AG09319 (cell line): ENCODE measurements at places on chromosomes 4 and X.

DNA sequence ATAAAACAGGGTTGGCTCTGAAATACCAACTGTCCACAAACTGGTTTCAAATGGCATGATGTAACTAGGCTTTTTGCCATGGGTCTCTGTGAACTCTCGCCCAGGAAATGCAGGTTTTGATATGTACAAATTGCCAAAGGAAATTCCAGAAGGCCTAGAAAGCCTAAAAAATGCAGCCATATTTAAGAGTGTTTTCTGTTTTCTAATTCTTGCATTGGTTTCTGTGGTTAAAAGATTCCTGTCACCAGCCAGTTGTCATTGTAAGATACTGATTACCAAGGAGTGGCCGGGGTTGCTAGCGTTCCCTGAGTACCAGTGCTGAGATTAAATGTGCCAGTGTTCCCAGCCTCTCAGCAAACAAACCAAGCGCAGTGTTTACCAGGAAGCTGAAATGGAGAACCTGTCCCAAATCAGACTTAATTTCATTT, 53.9 kb upstream of the SORBS2 start:
- DNase-seq = no peak

- no peak for DNase-seq
Measured at GRCh38 chrX:133007458-133007857, 49.0 kb upstream of the HS6ST2 start.

GRCh38 chr4:52081216-52081615, 30.1 kb downstream of the SPATA18 start:
- DNase-seq = no peak

DNA sequence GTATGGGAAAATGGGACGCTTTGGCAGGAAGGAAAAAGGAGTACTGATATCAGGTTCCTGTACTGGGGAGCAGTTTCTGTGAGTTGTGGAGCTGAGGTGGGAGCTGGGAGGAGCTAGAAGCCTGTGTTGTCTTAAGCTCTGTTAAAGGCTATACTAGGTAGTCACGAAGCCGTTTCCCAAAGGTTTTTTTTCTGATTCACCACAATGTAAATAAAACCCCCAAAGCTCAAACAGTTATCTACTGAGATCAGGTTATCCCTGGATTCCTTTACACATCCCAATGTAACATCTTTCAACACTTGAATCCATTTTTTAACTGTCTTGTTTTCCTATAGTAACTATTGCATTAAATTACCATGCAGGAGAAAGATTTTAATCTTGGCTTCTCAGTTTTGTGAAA, 297.4 kb upstream of the SFRP2 start:
- DNase-seq = no peak

GRCh38 chr4:138678985-138679746, 336.4 kb upstream of the NOCT start:
- DNase-seq = no peak

DNA sequence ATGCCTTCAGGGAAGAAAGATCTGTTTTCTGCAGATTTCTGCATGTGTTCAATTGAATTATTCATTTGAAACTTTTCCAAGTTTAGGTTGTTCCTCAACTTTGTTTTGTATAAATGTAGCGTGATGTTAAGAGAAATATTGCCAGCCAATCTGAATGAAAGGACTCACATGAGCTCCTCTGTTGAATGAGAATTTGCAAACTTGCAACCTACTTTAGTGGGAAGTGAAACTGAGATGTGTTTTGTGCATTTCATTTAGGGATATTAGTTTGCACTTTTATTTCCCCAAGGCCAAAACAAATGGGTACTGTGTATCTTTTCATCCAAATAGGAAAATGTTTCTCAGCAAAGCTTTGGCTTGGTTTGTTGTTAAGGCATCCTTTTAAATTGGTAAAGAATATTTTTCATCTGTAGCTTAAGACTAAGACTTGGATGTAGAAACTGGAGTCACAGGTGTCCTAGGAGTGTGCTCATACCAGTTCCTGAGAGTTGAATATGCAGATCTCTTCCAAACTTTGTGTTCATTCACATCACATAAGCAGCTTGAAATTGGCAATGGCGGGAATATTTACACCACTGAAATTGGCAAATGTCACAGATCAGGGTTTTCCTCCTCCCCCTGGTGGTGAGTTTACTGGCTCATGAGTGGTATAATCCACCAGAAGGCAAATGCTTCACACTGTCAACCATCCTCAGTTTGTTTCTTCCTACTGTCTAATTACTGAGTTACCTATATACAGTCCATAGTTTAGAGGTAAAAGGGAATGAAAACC, 193.6 kb upstream of the BANK1 start:
- DNase-seq = no peak

DNA sequence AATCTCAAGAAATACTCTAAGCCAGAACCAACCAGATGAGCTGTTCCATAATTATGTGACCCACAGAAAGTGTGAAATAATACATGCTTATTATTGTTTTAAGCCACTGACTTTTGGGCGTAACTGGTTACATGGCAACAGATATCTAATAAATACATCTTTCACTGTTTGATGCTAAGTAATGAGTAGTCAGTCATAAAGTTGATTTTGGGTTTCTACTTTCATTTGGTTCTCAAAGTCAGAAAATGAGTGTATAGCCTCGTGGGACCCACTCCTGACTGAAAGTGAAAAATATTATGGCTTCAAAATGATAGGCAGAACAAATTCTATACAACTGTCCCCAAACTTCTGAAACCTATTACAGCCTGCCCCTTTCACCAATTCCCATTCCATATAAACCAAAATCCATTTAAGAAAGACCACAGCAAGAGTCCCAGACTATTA, 88.0 kb upstream of the CBR4 start:
- DNase-seq = no peak

DNA sequence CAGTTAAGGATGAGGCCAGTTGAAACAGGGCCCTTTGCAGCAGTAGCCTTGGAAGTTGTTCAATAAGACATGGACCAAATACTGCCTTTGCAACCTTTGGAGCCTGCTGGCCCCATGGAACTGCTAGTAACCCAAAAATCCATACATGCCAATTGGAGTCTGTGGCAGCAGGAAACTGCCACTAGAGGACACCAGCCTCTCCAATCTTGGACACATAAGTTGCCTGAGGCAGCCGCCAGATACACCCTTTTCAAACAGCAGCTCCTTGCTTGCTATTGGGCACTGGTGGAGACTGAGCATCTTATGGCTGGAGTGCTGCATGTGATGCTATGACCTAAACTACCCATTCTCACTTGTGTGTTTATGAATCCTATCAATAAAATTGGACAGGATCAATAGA, 14.8 kb upstream of the LAP3 start:
- no peak for DNase-seq

GRCh38 chrX:72139538-72139937, 7.8 kb upstream of the RTL5 start:
- DNase-seq = no peak

GRCh38 chr4:64960516-64960915, 551.3 kb upstream of the TECRL start:
- no peak for DNase-seq

GRCh38 chr4:71685975-71686374, 97.9 kb downstream of the GC start:
- no peak for DNase-seq

DNA sequence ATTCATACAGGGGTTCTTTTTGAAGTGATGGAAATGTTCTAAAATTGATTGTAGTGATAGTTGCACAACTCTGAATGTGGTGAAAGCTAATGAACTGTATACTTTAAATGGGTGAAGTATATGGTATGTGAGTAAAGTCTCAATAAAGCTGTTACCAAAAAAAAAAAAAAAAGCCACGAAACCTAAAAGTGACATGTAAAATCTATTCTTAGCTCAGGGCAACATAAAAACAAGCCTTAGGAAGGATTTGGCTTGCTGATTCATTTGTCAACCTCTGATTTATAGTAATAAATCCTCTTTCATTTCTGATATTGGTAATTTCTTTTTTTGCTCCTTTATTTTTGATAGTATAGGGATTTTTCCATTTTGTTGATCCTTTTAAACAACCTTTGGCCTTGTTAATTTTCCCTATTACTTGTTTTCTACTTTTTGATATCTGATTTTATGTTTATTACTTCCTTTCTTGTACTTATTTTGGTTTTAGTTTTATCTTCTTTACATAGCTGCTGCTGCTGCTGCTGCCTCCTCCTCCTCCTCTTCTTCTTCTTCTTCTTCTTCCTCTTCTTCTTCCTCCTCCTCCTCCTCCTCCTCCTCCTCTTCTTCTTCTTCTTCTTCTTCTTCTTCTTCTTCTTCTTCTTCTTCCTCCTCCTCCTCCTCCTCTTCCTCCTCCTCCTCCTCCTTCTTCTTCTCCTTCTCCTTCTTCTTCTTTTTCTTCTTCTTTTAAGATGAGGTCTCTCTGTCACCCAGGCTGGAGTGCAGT, 79.4 kb downstream of the ADGRG4 start:
- no peak for DNase-seq

GRCh38 chr4:124415146-124415545, 297.4 kb downstream of the ANKRD50 start:
- DNase-seq = no peak

GRCh38 chr4:159719531-159719930, 616.7 kb downstream of the RAPGEF2 start:
- DNase-seq = no peak

DNA sequence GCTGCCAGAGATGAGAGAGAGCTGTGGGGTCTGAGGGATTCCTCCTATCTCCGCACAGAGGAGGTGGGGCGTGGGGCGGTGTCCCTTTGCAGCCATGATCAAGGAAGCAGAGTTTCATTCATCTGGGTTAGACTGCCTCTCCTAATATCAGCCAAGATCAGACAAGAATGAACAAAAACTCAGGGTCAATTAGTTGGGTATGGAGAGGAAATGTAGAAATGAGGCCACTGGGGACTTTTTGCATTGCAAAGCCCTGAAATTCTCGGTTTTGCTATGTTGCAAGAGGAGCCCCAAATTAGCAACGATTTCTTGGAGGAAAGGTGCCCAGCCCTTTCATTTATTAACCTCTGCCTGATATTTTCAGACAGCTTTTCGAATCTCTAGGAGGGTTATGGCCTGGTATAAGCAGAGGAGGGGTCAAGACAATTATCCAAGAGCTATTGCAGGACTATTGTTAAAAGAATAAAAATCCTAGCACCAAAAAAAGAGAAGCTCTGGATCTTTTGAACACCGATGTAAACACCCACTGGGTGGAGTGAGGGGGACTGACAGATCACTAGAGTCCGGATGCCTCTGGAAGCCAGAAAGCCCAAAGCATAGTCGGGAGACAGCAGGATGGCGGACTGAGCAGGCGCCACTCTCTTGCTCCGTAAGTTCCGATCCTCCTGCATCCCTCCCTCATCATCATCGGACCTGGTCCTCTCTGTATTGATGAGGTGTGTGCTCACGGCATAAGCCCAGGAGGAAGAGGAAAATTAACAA, 34.4 kb upstream of the ACSL1 start:
- DNase-seq = no peak

GRCh38 chrX:125394449-125394848, 74.8 kb downstream of the TEX13C start:
- DNase-seq = no peak

DNA sequence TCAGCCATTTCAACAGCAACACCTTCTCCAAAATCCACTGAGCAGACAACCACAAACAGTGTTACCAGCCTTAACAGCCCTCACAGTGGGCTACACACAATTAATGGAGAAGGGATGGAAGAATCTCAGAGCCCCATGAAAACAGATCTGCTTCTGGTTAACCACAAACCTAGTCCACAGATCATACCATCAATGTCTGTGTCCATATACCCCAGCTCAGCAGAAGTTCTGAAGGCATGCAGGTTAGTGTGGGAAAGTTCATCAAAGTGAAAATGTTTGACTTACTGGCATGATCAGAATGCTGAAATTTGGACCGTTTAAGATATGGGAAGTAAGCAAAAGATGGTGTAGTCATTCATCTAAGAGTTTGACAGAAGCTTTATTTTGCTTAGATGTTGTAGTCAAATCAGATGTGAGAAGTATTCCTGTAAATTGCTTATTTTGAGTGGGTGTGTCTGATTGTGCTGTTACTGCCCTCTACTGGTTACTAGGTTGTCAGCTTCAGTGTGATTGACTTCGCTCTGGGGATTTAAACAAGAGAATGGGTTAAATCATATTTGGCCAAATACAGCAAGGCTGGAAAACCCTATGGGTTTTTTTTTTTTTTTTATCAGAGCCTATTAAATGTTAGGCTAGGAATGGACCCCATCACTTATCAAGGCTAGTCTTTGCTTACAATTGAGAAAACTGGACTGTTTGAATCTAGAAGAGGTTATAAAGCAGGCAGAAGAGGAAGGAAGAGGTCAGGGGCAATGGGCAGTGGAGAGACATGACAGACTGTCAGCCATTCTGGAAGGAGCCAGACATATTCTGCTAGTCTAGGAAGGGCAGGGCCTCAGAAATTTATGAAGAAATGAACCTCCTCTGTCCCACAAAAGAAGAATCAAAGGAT, 130.3 kb downstream of the DIPK2B start:
- DNase-seq = peak; percentile 25
